AG04449 (cell line): ENCODE measurements at places on chromosomes 11 and 22.

- no peak for DNase-seq
Observed at GRCh38 chr11:109526931-109527330, 104.9 kb downstream of the C11orf87 start.

DNA sequence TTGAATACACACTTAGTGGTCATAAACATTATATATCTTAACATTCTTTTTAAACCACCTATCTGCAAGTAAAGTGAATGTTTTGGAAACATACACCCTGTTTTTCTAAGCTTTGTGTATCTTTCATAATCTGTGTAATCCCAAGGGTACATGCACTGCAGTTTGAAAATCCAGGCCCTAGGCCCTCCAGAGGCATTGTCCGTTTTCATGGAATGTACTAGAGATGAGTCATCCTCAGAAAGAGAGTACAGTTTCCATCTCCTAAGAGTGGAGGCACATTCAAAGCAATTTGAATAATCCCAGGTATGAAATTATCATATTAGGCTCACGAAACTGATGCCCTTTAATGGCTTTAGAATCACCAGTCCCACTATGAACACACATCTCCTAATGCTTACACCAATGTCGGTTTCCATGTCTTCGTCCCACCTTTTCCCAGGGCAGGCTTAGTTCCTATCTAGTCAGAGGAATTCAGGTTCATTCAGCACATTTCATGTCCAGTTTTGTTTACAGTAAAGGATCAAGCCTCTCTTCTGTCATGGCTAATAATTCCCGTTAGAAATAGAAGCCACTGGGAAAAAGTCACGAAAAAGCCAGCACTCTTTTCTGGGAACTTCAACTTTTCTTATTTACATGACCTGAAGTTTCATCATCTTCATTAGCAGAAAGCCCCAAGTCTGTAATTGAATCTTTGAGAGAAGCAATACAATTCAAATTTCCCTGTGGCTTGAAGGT, 39.5 kb upstream of the CD44 start:
- DNase-seq: no peak

DNA sequence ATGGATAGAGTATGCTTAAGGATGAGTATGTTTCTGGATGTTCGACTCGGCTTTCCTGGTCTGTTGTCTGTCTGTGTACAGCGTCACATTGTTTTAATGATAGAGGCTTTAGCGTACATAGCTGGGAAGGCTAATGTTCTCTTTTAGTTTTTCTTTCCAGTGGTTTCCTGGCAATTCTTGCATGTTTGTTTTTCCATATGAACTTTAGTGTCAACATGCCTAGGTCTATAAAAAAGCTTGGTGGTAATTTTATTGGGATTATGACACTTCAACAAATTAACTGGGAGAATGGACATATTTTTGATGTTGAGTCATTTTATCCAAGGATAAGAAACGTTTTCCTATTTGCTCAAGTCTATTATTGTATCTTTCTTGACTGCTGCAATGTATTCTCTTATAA, 17.6 kb downstream of the F2 start:
- DNase-seq: no peak

- DNase-seq: no peak
Observed at GRCh38 chr11:18277565-18278271, 11.7 kb downstream of the SAA1 start.

DNA sequence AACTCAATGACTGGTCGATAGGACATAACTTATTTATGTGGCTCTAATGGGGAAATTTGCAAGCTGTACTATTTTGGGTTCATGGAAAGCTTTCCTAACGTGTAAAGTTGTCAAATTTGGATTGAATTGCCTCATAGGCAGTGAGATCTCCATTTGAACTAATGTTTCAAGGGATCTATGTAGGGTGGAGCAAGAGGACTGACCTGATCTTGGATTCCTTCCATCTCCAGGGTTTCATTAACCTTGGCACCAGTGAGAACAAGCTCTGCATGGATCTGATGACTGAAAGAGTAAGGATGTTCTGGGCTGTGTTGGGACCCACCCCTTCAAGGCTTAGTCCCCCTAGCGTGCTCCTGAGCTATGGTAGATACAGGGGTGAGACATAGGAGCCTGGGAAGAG, 2.1 kb downstream of the ACCSL start:
- no peak for DNase-seq

GRCh38 chr22:25120761-25121212, 78.9 kb upstream of the CRYBB3 start:
- DNase-seq: no peak

DNA sequence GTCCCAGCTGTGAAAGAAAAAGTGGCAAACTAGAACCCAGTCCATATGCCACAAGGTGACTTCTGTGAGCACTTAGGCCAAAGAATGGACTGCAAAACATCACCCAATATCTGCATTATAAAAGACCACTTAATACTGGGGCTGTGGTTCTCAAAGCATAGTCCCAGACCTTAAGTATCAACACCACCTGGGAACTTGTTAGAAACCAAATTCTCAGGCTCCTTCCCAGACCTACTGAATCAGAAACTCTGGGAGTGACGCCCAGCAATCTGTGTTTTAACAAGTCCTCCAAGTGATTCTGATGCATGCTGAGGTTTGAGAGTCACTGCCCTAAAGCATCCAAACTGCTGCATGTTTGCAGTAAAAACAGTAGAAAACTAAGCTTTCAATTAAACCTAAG, 81.3 kb downstream of the SERGEF start:
- DNase-seq: no peak

GRCh38 chr11:115712296-115712695, 208.1 kb upstream of the CADM1 start:
- DNase-seq: no peak

DNA sequence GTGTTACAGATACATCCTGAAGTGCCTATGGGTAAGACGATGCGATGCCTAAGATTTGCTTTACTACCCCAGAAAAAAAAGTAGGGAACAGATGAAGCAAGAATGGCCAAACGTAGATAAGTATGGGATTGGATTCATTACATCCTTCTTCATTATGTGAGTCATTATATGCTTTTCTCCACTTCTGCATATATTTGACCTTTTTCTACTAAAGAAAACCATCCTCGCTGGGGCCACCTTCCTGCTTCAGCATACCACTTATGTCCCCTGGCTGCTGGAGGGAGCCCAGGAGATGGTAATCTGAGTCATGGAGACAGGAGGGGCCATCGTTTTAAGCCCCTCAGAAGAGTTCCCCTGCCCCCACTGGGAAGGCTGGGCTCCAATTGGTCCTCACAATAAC, 14.4 kb upstream of the KLHL35 start:
- no peak for DNase-seq

DNA sequence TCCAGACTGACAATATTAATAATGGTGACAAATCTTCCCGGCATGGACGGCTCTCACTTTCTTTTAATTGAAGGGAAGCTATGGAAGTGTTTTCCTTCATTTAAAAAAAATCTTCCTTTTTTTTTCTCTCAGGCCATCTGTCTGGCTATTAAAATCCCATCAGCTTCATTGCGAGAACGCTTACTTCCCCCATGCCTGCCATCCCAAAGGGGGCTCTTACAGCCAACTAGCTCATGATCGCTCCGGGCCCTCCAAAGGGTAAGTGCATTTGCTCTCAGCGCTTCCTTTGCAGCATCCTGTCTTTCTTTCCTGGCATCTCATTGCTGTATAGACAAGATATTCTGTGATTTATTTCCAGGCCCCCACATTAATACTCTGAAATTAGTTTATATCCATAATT, 20.7 kb downstream of the CACNG2 start:
- DNase-seq: no peak

DNA sequence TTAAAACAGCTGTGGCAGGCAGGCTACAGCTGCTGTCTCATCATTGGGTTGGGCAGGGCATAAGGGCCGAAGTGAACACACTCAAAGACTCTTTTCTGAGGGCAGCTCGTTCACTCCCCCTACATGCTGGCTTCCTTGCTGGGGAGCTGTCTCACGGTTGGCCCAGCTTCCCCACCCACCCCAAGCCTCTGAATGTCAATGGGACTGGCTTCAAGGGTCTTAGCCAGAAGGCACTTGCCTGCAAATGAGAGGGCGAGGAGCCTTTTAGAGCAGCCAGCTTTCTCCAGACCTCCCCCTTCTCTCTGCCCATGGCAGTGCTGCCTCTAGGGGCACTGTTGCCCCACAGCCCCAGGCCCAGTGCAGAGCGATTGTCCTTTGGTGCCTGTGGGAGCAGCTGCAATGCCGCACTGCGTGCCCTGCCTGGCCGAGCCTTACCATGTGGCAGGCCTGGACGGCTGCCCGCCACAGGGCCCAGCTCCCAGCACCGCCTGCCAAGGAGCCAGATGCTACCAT, 94.7 kb upstream of the RASSF10 start:
- no peak for DNase-seq

DNA sequence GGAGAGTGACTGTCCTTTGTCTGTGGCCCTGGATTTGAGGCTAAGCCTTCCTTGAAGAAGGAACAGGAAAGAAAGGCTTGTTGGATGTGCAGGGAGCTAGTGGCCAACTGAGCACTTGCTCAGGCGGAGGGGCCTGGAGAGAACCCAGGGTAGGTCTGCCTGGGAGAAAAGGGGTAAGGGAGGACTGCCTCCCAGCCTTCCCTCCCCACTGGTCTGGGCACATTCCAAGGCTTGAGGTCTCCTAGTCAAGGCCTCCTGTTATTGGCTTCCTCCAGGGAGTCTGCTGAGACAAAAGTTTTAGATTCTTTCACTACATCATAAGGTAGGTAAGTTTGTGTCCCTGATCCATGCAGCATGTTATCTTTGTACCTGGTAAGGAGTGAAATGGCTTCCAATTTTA, 15.2 kb downstream of the KCNQ1OT1 start:
- no peak for DNase-seq

DNA sequence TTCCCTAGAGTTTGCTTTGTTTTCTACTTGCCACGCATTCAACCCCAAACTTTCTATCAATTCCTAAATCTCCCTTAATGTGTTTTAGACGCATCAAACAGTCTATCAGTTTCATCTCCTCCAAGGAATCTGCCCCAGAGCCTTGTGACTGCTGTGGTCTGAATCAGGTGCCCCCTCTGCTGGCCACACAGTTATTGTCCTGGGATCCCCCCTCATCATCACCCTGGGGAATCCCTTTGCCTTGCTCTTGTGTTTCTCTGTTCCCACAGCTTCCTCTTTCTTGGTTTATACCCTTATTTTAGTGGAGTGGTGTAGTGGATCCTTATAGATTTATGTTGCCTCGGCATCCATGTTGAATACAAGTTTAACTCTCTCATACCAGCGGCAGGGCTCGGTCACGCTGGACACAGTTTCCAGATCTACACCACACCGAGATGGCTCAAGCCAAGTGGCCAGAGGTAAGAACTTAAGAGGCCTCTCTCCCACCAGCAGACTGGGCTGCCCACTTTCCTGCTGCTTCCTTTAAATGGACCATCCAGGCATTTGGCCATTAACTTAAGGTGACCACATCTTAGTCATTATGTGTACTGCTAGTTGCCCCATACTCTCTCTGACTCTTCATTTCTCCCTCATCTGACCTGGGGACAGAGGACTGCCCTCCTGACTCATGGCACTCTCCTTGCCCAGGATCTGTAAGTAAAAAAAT, 8.2 kb downstream of the UPB1 start:
- DNase-seq: no peak

DNA sequence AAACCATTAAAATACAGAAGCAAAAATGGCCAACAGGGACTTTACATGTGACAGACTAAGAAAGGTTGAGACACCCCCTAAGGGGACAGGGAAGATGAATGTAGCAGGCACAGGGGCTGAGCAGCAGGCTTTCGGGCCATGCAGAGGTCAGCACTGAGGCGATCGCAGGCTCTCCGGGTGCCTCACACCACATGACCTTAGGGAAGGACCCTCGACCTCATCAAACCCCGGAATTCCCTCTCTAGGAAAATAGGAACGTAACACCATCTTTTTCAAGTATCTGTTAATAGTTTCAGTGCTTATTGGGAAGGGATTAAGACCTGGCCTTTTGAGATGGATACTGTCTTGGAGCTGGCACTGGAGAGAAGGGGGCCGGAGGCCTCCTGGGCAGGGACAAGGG, 27.4 kb downstream of the OPCML start:
- DNase-seq: no peak

- no peak for DNase-seq
Observed at GRCh38 chr11:11000579-11001283, 142.9 kb upstream of the ZBED5 start.

- DNase-seq: no peak
Observed at GRCh38 chr22:41822317-41823057, 10.4 kb upstream of the SREBF2 start.

GRCh38 chr11:72821920-72822799, 7.9 kb downstream of the ATG16L2 start:
- no peak for DNase-seq

- no peak for DNase-seq
Observed at GRCh38 chr11:119706887-119707286, 22.1 kb downstream of the NECTIN1 start.

DNA sequence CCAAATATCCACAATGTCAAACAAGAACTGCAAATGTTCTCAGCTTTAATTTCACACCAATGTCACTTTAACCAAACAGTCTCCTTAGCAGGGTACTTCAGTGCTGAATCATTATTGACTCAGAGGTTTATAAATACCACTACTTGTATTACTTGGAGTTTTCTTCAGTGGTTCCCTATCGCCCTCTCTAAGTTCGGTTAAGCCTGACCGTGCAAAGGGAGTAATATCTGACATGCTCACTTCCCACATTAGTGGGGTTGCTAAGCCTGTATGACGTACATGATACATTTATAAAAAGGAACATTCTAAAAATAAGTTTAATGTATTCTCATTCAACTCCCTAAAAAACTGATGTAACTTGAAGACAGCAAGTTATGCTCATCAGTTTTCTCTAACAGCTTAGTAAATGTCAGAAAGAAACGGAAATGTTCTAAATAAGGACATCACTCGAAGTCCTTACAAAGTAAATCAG, 93.1 kb upstream of the ZC3H12C start:
- DNase-seq: peak; percentile 97
